ENCODE measurements at places on chromosomes 4 and X.

DNA sequence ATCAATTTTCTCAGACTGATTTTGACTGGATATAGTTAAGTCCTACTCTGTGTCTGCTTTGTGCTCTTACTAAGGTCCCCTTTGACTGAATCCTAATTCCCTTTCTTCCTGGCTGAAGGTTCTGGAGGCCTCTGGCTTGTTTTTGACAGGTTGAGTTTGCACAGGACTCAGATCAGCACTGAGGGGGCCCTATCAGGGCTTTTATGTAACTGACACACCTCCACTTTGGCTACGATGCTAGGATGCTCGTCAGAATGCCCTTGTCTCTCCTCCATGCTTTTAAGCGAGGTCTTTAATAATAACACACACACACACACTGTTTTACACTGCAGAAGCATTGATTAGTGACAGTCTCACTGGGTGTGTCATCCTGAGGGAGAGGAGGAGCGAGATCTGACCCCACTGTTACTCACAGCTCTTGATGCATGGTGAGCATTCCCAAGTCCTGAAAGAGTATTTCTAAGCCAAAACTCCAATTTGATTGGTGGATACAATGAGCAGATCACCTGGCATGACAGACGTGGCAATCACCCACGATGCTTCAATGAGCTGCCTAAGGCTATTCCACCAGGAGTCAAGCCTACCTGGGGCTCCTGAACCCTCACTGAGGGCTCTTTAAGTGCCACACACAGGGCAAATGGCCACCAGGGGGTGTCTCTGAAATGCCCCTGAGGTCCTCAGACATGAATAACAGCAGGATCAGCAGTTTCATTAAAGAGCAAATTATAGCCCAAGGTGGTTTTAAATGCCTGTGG lies 130.4 kb upstream of the CPEB2 start:
- DNase-seq, result no peak

DNA sequence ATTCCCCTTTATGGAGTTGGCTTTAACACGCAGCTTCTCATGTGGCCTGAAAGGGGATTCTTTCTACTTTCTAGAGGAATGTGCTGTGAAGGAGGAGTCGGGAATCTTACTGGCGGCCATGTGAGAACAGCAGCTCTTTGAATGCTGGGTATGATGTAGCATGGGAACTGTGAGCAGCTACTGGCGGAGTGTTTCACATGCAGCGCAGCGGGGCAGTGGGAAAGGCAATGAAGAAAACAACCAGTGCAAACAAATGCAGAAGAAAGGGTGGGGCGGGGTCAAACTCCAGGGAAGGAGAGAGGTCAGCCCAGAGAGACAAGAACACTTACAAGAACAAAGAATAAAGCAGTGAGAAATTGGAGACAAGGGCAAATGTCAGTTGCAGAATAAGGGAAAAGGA lies 363.8 kb upstream of the FTHL17 start:
- no peak for DNase-seq

GRCh38 chr4:168451744-168452390 lies 28.4 kb downstream of the DDX60L start:
- no peak for DNase-seq

DNA sequence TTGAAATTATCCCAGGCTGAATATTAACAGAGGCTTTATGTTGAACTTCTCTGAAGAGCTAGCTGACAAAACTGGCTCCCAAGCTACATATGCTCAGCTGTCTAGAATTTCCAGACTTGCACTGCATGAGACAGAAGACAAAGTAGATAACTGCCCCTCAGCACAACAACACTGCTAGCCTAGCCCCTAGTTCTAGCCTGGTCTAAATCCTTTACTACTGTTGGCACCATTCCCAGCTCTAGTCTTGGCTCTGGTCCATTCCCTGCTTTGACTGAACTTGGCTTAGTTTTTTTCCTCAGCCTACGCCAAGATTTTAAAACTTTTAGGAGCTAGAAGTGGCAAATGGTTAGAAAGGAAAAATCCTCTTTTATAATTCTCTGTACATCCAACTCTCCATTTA lies 7.6 kb upstream of the OPHN1 start:
- DNase-seq, result no peak

DNA sequence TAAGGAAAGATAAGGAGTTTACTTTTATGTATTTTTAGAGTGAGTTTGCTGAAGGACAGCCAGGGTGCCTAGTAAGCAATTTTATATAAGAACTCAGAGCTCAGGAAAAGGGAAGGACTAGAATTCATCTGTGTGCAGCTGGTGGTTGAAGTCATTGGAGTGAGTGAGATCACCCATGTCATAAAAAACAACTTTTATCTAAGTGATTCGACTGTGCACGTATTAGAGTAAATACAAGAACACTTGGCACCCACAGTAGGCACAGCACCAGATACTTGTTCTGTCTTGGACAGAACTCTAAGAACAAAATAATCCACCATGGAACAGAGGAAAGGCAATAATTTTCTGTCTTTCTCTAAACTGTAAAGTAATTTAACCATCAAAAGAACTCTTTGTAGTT lies 31.6 kb downstream of the SYNPO2 start:
- DNase-seq, result no peak

DNA sequence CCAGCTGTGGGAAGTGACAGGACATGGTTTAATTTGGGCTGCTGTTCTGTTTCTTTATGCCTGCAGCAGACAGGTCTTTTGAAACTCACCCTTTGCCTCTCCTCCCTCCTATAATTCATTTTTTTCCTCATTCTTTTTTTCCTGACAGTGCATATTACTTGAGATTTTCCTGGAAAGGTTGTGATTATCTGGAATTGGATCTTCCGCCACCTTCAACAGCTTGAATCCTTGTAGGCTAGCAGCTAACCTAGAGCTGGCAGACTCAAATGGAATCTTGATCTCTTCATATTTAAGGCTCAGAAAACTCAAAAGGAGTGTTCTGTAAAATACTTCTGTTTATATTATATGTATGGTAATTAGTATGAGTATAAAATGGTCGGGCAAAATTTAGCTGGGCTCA lies 49.3 kb upstream of the CLCN4 start:
- no peak for DNase-seq

DNA sequence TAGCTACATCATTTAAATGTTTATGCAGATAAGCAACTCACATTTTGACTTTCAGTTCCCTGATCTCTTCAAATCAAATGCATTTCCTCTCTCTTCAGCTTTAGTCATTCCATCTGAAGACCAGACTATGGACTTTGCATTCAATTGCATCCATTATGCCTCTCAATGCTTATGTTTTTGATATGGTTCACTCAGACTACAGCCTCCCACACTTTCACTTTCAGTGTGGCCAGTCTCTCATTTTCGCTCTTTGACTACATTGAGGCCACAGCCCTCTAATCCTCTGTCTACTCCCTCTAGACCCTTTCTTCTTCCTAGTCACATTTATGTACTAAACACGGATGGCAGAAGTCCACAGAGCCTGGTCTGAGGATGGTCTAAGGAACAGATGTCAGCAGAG lies 24.5 kb upstream of the VEGFC start:
- no peak for DNase-seq

- peak; percentile 30 for DNase-seq
These were observed 18.0 kb upstream of the CYP2U1 start for GRCh38 chr4:107913283-107913899.

GRCh38 chr4:159258889-159259560 lies 156.1 kb downstream of the RAPGEF2 start:
- DNase-seq, result no peak

- peak; percentile 63 for DNase-seq
These were observed 98.2 kb upstream of the PRKX start for GRCh38 chrX:3811331-3812311.

DNA sequence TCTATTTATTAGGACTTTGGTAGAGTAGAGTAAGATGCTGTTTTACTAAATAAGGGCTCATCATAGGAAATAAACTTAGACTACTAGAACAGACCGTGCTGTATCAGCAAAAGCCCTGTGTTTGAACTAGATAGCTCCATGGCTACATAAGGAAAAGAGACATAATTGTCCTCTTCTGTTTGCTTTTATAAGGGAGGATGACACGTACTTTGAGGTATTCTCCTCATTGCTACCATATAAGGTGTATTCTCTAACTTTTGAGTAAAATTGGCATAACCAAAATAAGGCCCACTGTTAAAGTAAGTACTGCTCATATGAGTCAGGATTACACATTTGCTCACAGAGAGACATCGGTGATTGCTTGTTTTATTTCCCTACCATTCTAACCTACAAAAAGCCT lies 64.3 kb downstream of the PDLIM5 start:
- no peak for DNase-seq

GRCh38 chr4:27692158-27692557 lies 831.5 kb downstream of the STIM2 start:
- DNase-seq, result peak; percentile 7

GRCh38 chr4:153082322-153083301 lies 121.6 kb upstream of the TRIM2 start:
- no peak for DNase-seq

DNA sequence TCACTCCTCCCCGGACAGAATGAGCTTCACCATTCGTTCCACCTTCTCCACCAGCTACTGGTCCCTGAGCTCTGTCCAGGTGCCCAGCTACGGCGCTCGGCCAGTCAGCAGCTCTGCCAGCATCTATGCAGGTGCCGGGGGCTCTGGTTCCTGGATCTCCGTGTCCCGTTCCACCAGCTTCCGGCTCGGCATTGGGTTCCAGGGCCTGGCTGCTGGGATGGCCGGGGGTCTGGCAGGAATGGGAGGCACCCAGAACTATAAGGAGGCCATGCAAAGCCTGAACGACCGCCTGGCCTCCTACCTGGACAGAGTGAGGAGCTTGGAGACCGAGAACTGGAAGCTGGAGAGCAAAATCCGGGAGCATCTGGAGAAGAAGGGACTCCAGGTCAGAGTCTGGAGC lies 36.4 kb upstream of the N4BP2 start:
- DNase-seq, result no peak

DNA sequence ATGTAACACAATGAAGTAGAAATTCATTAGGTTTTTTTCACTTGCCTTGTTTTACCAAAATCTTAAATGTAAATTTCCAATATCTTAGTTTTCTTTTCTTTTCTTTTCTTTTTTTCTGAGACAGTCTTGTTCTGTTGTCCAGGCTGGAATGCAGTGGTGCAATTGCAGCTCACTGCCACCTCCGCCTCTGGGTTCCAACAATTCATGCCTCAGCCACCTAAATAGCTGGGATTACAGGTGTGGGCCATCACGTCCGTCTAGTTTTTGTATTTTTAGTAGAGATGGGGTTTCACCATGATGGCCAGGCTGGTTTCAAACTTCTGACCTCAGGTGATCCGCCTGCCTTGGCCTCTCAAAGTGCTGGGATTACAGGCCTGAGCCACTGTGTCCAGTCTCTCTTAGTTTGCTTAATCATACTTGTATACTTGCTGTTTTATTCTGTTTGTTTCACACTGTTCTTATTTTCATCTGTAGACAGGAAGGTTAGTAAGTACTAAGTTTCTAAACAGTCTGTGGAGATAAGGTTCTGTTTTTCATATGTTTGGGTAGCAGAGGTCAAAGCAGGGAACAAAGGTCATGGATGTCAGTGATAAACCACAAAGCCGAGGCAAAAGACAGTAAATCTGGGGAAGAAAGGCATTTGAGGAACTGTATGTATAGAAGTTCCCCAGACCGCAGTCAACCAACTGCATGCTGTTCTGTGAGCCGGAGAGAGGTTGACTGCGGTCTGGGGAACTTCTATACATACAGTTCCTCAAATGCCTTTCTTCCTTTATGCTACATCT lies 129.1 kb downstream of the CBR4 start:
- DNase-seq, result no peak

- no peak for DNase-seq
These were observed 34.1 kb downstream of the ART3 start for GRCh38 chr4:76108467-76109181.

DNA sequence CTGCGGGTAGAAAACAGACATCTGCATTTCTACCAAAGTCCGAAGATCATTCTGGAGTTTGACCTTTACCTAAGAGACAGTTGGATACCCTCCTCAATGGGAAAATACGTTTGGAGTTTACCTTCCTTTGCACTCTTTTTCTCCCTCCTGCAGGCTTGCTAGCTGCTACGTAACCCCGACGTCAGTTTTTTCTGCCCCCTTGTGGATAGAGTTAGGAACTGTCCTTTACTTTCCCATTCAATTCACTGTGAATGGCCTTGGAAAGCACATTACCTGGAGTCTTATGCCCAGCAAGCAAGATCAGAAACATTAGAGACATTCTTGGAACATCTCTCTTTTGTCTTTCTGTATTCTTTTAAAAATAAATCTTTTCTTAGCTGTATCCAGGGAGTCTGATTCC lies 250.7 kb downstream of the NAP1L3 start:
- no peak for DNase-seq

GRCh38 chr4:74033739-74034138 lies 4.8 kb downstream of the CXCL3 start:
- no peak for DNase-seq

GRCh38 chr4:3519468-3520264 lies 12.6 kb downstream of the LRPAP1 start:
- no peak for DNase-seq

GRCh38 chr4:6410664-6411063 lies 61.8 kb downstream of the PPP2R2C start:
- no peak for DNase-seq

- DNase-seq, result no peak
These were observed 43.2 kb downstream of the PARM1 start for GRCh38 chr4:74975848-74976824.

DNA sequence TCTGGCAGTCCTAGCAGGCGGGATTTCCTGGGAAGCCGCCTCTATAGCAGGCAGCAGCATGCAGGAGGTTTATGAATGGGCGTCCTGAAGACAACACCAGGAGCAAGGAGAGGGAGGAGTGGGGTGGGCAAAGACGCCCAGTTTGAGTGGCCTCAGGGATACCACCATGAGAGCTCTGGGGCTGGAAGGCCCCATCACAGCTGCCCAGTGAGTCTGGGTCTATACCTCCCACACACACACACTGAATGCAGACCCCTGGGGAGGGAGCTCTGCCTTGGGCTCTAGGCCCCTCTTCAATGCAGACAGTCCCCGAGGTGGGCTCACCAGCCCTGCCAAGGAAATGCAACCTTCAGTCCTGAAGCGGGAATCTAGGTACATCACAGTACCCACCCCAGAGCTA lies 98.6 kb downstream of the AFAP1 start:
- DNase-seq, result no peak

- no peak for DNase-seq
These were observed 1219.3 kb upstream of the PRKX start for GRCh38 chrX:4932790-4933189.

- no peak for DNase-seq
These were observed 150.0 kb downstream of the PDE5A start for GRCh38 chr4:119478446-119479179.

DNA sequence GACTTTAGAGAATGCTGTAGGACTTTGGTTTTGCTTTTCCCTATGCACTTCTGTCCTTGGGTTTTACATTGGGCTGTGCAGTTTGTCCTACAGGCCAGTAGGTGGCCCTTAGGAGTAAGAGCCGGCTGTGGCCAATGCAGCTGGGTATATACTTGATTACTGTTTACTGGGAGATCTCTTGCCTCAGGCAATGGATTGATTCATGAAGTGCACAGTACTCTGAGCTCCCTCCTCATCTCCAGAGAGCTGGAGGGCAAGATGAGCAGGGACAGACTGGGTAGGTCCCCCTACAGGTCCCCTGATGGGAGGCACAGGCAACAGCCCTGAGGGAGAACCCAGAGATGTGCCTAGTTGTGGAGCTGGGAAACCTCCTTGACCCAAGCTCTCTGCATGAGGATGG lies 103.8 kb upstream of the QRFPR start:
- no peak for DNase-seq

Data from GM12864 (cell line).